Activated T-helper 1 cell treated with anti-CD3 and anti-CD28 coated beads, Interleukin-12 subunit alpha, Interleukin-12 subunit beta, Interleukin-2, Interleukin-4 antibody, amounts not matched to agents 30 ng/mL and 10 ng/mL and 1 ng/mL, durations not matched to agents 14 hours and 24 hours and 36 hours (primary cell): ENCODE measurements at places on chromosomes 16 and 17.

GRCh38 chr16:89052890-89053724 is 40.5 kb upstream of the ACSF3 start:
- no peak for DNase-seq

GRCh38 chr16:61421111-61421510 is 615.1 kb downstream of the CDH8 start:
- no peak for DNase-seq

GRCh38 chr17:50047488-50048126 is 8.3 kb upstream of the ITGA3 start:
- no peak for DNase-seq

- no peak for DNase-seq
These were observed 56.0 kb downstream of the TNFRSF13B start for GRCh38 chr17:16915752-16916556.

- DNase-seq = no peak
These were observed 20.0 kb downstream of the CLUAP1 start for GRCh38 chr16:3520841-3521240.
